ENCODE measurements at places on chromosomes 16 and 17.

DNA sequence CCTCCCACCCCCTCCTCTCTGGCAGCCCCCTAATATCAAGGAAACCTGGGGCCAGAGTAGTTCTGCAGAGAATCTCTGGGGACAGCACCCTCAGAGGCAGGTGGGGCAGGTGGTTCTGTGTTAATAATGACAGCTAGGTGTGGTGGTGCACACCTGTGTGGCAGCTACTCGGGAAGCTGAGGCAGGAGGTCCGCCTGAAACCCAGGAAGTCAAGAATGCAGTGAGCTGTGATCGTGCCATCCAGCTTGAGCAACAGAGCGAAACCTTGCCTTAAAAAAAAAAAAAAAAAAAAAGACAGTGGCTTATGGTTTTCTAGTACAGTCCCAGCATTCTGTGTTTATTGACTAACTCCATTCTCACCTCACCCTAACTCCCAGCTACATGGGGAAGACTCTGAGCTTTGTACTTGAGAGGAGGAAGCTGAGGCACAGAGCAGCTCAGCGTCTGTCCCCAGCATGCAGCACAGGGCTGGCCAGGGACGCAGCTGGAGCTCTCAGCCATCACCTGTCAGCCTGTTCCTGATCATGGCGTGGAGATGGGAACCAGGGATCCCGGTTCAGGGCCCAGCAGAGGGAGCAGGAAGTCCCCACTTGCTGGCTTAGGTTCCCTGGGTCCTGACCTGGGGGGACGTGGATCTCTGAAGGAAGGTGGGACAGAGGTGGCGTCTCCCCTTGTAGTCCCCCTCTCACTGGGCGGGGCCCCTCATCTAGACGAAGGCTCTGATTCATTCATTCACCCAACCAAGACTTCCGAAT lies 6.1 kb downstream of the DBNDD1 start:
- DNase-seq: no peak

DNA sequence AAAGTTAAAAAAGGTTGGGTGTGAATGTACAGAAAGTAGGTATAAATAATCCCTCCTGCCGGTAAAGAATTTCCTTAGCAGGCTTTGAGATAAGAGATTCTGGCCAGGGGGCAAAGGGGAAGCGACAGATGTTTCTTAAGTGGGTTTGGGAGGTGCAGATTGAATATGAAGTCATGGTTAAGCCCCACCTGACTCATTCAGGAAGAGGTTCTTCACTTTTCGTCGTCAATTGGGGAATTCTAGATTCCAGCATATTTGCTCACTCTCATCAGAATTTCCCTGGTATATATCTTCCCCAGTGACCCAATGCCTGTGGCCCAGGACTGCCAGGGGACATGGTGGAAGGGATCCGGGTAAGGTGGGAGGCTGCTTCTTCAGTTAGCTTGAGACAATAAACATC lies 127.8 kb downstream of the CPPED1 start:
- no peak for DNase-seq

DNA sequence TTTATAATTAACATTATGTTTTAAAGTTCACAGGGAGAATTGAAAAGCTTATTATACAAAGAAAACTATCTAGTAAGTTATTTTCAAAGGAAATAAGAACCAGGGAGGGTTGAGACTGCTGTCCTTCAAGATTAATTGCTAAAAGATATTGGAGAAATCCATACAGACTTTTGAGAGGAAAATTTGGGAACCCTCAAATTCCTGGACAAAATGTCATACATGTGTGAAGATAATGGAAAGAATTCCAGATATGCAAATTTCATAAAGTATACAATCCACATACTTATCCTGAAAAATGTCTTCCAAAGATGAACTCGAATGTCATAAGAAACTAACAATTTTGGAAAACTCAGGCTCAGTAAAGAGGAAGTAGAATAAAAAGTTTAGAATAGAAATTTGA lies 213.8 kb downstream of the HS3ST3A1 start:
- no peak for DNase-seq

DNA sequence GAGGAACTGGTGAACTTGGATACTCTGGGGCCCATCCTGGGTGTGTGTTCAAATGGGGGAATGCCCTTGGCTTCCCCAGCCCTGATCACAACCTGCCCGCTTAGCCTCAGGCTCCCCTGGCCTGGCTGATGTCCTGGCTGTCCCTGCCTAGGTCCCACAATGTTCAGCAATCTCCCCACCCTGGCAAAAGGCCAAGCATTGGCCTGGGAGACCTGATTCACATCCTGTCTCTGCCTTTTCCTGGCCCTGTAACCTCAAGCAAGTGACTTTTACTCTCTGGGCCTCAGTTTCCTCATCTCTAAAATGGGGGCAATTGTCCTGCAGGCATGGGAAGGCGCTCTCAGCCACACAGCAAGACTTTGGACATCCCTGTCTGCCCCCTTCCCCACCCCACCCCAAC lies 14.4 kb downstream of the CPNE2 start:
- no peak for DNase-seq

DNA sequence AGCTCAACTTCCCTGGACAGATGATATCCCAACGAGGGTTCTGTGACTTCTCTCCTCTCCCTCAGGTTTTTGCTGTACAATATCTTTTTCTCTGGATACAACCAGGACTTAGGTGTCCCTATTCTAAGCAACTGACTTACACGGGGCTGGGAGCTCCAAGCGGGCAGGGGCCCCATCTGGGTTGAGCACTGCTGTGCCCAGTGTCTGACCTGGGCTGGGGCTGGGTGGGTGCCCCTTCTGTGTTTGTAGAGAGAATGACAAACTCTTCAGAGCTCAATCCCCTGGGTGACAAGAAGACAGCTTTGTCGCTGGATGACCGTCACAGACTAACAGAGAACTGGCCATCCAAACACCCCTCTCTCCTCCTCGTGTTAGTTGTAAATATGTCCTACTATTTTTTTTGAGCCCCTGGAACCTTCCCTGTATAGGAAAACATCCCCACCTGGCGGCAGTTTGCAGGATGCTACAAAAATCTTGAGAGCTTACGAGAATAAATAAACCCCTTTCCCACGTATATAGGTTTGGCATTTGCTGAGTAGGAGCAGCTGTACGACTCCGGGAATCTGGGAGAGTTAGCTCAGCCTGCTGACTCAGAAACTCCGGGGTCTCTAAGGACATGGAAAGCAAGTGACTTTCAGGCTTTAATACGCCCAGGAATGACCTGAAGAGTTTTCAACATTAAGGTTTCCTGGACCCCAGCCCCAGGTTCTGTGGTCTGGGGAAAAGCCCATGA lies 23.7 kb upstream of the RCVRN start:
- no peak for DNase-seq

DNA sequence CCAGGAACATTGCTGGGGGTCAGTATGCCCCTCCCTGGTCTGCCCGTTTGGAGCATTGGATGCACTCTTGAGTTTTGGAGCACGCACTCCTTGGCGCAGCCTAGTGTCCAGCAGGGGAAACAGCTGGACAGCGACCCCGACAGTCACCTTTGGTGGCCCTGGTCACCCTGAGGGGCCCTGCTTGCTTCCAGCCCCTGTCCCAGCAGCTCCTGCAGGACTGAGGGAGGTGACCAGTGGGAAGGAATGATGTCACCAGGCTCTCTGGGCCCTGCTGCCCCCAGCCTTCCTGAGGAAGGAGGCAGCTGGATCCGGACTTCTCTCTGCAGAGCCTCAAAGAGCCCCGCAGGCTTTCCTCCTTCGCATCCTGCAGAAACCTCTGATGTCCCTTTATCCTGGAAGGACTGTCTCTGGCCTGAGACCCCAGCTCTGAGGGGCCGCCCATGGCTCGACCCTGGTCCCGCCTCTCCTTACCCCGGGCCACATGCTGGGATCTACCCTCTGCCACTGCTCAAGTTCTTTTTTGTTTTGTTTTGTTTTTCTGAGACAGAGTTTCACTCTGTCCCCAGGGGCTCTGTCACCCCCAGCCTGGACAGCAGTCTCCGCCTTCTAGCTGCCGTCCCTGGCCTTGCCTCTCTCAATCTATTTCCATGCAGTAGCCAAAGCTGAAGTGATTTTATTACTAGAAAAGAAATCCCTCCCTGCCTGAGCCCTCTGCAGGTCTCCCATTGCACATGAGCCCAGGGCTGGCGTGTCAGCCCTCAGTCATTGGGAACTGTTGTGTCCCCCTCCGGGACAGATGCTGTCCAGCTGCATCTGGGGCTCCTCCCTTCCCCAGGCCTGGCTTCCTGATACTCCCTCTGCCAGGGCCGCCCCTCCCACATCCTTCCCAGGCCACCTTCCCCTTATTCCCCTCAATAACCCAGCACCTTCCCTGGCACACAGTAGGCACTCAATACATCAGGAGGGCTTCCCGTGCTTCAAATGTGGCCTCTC lies 11.6 kb downstream of the ZSCAN10 start:
- DNase-seq: no peak

GRCh38 chr17:35022536-35023063 lies 40.9 kb downstream of the RFFL start:
- peak; percentile 92 for DNase-seq

DNA sequence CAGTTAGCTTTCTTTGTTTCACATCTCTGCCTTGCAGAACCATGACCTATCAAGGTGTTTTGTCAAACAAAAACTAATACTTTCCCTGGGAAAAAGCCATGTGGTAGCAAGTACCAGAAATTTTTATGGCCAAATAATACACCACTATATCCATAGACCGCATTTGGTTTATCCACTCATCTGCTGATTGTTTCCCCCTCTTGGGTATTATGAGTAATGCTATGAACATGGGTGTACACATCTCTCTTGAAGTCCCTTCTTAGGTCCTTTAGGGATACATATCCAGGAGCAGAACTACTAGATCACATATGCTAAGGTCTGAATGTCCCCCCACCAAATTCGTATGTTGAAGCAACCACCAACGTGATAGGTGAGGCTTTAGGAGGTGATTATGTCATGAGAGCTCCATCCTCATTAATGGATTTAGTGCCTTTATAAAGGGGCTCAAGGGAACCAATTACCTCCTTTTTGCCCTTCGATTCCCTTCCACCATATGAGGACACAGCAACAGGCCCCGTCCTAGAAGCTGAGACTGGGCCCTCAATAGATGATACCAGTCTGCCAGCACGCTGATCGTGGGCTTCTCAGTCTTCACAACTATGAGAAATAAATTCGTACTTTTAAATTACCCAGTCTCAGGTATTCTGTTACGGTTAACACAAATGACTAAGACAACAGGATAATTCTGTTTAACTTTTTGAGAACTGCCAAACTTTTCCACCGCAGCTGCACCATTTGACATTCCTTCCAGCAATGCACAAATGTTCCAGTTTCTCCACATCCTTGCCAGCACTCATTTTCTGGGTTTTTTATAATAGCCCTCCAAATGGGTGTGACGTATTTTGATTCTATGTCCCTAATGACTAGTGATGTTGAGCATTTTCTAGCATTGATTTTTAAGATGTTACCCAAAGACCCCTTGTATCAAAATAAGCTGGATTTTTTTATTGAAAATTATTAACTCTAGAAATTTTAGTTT lies 30.0 kb downstream of the SIAH1 start:
- DNase-seq: no peak

DNA sequence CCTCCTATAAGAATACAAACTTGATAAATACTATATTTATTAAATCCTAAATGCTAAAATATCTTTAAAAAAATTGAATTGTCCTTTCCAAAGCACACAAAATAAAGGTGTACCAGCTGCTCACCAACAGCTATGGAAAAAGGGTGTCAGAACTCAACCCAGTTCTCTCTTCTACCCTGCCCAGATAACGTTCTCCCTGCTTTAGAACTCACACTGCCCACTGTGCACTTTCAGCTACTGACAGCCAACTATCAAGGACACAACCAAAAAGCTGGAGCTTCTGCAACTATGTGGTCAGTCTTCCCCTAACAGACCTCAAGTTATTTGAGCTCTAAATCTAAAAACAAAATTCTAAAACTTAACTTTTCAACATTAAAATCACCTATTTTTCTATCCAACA lies 13.7 kb downstream of the AP1G1 start:
- DNase-seq: no peak

GRCh38 chr16:9316615-9317014 lies 225.2 kb downstream of the HAPSTR1 start:
- no peak for DNase-seq

- no peak for DNase-seq
Observed at GRCh38 chr17:1759529-1759928, 2.3 kb upstream of the SERPINF1 start.

GRCh38 chr16:61370564-61370963 lies 665.7 kb downstream of the CDH8 start:
- DNase-seq: no peak

GRCh38 chr17:43528988-43529814 lies 16.9 kb downstream of the ETV4 start:
- no peak for DNase-seq

DNA sequence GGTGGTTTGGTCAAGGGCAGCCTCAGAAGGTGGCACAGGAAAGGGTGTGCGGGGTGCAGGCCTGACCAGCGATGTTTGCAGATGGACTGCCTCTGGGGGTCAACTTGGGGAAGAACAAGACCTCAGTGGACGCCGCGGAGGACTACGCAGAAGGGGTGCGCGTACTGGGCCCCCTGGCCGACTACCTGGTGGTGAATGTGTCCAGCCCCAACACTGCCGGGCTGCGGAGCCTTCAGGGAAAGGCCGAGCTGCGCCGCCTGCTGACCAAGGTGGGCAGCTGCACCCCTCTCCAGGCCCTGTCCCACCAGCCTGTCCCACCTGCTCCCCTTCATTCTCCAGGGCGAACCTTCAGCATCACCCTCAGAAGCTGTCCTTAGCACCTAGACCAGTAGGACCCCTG lies 12.5 kb downstream of the DHODH start:
- DNase-seq: no peak

GRCh38 chr17:76135810-76136188 lies 5.2 kb downstream of the FOXJ1 start:
- no peak for DNase-seq

DNA sequence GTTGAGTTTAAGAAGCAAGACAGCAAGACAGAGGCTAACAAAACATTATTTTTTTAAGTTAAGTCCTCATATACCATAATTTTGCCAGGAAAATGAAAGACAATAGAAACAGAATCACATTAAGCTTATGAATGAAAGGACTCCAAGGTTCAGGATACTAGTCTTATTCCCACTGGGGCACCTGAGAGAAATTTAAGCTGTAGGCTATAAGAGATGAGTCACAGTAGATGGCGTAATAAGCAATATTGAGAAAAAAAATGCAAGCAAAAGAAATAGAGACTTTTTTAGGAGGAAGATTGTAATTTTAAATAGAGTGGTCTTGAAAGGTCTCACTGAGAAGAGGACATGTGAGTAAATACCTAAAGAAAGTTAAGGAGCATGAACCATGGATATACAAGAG lies 57.1 kb upstream of the KIF2B start:
- no peak for DNase-seq

GRCh38 chr17:77882481-77883212 lies 75.9 kb upstream of the TNRC6C start:
- peak; percentile 87 for DNase-seq
